ENCODE measurements at places on chromosomes 2 and 18. TPM values are rescaled to one million over a fixed set of nuclear protein-coding genes. Genes with fewer than 3 reads are reported as not detected.

ARL5A gene
- polyA plus RNA-seq, result 57.9 TPM

ZNF521 gene
- polyA plus RNA-seq, result 55.5 TPM

GYPC gene
- polyA plus RNA-seq, result 84.0 TPM

EFEMP1 gene
- 145 TPM for polyA plus RNA-seq

CPO gene
- 0.39 TPM for polyA plus RNA-seq

SALL3 gene
- polyA plus RNA-seq, result 0.04 TPM

IL1F10 gene
- not detected for polyA plus RNA-seq

AQP12A gene
- not detected for polyA plus RNA-seq

SCN7A gene
- 101 TPM for polyA plus RNA-seq

UGT1A4 gene
- polyA plus RNA-seq, result not detected

OXER1 gene
- 9.8 TPM for polyA plus RNA-seq

GCG gene
- polyA plus RNA-seq, result not detected

OTX1 gene
- polyA plus RNA-seq, result not detected

GRCh38 chr18:12821408-12821807 lies 62.6 kb downstream of the PTPN2 start:
- DNase-seq, result no peak

GRCh38 chr18:31243740-31244512 lies 74.0 kb upstream of the DSG1 start:
- no peak for DNase-seq

GRCh38 chr2:149490296-149490695 lies 97.3 kb downstream of the MMADHC start:
- DNase-seq, result peak; percentile 53

DNA sequence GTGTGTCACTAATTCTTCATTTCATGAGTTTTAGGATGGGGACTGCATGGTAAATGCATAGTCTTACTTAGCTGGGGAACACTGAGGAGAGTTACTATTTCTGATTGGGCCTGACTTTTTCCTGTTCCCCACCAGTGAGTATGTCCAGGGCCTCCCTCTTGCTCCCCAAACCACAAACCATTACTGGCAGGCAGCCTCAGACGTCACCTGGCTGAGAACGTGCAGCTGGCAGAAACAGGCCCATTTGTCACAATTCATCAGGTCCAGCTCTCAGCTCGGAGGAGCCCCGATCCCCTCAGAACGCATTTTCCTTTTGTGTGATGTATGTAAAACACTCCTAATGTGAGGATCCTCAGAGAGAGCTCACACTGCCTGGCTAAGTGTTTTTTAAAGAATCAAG lies 71.7 kb upstream of the SIX3 start:
- DNase-seq, result no peak

- DNase-seq, result no peak
Observed at GRCh38 chr2:137938204-137938603, 26.1 kb upstream of the HNMT start.

DNA sequence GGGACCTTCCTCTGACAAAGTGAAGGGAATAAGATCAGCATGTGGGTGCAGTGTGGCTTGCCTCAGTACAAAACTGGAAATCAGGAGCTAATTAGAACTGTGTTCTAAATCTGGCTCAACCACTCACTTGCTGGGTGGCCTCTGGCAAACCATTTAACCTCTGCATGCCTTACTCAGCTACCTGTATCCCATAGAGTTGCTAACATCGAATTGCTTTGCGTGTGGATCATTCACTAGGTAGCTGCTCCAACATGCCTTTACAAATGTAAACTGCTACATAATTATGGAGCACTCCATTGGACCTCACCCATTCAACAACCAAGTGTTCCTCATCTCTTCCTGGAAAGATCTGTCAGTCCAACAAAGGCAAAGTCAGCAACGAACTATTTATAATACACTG lies 19.0 kb downstream of the PLEKHM3 start:
- DNase-seq, result no peak

DNA sequence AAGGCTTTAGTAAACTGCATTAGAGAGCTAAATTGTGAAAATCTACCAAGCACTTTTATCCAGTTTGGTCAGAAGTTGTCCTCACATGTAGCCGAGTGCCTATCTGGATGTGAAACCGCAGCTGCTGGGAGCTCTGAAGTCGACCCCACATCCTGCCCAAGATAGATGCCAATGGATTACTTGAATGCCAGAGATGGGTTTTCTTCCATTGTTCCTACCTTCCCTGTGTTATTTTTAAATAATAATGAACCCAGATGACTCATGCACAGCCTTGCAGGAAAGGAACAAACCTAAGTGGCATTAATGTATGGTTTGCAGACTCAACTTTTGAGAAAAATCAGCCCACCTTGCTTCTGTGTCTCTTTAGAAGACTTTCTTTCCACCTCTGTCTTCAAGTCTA lies 408.5 kb downstream of the FBXO15 start:
- DNase-seq, result no peak

DNA sequence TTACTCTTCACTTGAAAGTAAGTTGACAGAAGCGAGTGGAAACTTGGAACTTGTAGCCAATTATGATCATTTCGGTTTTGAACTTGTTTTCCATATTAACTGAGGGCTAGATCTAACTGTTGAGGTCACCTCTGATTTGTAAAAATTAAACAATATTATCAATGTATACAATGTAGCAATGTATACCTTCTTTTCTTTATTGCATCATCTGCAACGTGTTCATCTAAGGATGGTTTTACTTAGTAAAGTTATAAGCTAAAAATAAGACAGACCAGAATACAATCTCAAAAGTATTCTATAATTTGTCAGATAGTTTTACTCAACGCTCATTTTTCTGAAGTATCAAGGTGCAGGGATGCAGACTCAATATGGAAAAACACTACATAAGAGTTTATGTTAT lies 435.0 kb upstream of the TNP1 start:
- no peak for DNase-seq

DNA sequence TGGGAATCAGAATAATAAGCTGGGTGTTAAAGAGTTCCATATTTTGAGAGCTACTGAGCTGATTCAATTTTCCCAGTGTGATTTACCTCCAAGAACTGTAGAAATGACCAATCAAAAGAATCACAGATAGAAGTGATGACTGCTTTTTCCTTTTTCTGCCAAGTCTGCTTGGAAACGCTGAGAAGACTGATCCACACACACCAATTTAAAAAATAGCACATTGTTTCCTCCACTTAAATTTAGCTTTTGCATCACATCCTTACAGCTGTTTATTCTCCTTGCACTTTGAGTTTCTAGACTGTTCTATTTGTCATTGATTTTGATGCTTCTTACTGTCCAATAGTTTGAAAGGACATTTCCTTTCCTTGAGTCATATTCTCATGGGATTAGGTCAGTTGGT lies 590.3 kb upstream of the CHAC2 start:
- no peak for DNase-seq

- DNase-seq, result no peak
Observed at GRCh38 chr18:9392726-9393125, 58.2 kb downstream of the TWSG1 start.

DNA sequence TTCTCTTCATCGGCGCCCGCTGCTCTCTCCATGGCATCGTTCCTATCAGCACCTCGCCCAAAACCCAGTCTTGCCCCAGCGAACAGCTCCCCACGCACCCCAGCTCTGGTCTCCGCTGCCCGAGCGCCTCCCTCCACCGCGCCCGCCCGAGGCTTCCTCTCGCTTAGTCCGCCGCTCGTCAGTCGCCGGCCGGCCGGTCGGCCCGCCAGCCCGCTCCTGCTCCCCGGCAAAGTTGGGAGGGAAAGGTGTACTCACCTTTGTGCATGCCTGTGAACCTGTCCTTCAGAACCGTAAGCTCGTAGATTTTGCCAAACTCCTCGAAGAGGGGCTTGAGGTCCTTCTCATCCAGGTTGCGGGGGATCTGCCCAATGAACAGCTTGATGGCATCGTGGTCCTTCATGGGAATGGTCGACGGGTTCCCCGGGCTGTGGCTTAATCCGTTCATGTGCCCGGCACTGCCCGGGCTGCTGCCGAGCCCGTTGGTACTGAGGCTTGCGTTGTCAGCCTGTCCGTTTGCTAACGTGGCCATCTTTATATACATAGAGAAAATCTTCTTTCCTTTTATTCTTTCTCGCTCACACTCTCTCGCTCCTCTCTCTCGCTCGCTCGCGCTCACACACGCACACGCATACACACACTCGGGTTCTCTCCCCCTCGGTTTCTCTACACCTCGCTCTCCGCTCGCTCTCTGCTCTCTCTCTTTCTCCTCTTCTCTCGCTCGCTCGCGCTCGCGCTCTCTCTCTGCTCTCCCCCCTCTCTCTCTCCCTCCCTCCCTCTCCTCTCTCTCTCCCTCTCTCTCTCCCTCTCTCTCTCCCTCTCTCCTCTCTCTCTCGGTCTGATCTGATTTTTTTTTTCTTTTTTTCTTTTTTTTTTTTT lies at the start of gene CELF4:
Gene CELF4, minus strand, starts transcription at position 698 of the 876 bp plus-strand sequence.
- no peak for DNase-seq

DNA sequence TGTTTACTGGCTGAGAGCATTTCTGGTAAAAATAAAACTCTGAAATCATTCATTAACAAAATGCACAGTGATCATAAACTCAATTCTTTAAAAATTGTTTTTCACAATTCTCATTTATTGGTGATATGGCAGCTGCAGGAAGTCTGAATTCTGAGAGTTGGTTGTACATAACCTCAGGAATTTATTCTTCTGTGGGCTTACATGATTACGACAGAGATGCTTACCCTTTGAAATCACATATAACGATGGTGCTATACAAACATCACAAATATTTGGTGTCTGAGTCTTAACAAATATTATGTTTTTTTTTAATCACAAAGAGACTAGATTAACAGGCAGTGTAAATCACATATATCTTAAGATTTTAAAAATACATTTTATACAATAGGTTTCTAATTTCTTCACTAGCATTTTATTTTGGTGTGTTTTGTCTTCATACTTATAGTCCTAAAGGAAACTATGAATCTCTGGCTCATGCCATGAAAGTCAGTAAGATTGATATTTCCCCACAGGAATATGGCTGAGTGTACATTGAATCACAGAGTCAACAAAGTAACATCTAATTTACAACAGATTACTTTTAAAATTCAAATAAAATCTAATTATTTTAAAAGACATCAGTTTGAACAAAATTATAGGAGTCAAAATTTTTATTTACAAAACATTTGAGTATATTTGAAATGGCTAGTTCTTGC lies 318.8 kb upstream of the THUMPD2 start:
- DNase-seq, result no peak

DNA sequence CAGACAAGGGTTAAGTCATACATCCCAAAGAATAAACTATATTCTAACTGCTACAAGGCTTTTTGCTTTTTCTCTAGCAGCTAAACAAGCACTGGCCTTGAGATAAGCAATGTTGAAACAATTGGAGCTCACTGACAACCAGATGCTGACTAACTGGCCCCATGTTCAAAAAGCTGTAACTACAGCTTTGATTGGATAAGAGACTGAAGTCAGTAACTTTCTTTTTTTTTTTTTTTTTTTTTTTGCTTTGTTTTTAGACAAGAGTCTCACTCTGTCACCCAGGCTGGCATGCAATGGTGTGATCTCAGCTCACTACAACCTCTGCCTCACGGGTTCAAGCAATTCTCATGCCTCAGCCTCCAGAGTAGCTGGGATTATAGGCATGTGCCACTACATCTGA lies 45.4 kb upstream of the TMEM163 start:
- no peak for DNase-seq

GRCh38 chr2:76491503-76491902 lies 780.8 kb upstream of the GCFC2 start:
- DNase-seq, result no peak

DNA sequence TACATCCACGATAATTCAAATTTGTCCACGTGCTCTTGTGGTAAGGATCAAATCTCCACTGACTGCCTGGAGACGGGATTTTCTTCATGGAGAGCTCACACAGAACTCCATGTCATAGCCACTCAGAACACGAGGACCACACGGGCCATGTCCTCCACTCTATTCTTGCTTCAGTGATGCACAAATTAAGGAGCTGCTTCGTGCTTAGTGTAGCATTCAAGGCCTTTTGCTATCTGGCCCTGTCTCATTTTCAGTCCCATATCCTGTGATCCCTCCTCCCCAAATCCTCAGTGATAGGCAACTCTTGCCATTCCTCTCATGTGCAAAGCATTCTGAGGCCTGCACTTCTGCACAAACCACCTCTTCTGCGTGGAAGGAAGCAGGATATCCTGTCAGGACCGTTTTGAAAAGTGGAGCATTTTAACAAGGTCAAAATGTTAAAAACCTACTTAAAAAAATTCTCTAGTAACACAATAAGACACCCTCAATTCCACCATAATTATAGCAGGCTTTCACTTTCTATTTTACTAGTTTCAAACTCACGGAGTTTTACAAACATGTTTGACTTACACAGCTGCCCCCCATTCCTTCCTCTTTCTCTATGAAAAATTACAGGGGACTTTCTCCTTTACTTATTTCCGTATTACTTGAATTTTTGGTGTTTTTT lies 35.2 kb downstream of the ST3GAL5 start:
- DNase-seq, result no peak

- DNase-seq, result no peak
Observed at GRCh38 chr2:180609626-180610340, 370.6 kb upstream of the UBE2E3 start.

- no peak for DNase-seq
Observed at GRCh38 chr2:218891275-218892135, 10.9 kb downstream of the WNT10A start.

- no peak for DNase-seq
Observed at GRCh38 chr2:43405829-43406228, 179.4 kb upstream of the ZFP36L2 start.

GRCh38 chr18:33495278-33495677 lies 54.8 kb upstream of the CCDC178 start:
- peak; percentile 9 for DNase-seq

DNA sequence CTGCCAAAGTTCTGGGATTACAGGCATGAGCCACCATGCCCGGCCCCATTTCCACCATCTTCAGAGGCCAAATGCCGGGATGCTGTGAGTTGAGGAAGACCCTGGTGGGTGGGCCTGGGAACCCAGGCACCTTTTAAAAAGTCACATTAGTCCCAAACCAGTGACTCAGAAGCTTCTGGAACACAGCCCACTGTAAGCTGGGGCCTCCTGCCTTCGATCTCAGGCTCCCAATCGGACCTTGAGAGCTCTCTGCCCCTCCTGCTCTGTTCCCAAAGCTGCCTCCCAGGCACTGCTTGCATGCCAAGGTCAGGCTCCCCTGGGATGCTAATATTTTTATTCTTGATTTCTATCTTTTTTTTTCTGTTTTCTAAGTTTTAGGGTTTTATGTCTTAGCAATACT lies 4.2 kb downstream of the ADCY3 start:
- DNase-seq, result no peak

DNA sequence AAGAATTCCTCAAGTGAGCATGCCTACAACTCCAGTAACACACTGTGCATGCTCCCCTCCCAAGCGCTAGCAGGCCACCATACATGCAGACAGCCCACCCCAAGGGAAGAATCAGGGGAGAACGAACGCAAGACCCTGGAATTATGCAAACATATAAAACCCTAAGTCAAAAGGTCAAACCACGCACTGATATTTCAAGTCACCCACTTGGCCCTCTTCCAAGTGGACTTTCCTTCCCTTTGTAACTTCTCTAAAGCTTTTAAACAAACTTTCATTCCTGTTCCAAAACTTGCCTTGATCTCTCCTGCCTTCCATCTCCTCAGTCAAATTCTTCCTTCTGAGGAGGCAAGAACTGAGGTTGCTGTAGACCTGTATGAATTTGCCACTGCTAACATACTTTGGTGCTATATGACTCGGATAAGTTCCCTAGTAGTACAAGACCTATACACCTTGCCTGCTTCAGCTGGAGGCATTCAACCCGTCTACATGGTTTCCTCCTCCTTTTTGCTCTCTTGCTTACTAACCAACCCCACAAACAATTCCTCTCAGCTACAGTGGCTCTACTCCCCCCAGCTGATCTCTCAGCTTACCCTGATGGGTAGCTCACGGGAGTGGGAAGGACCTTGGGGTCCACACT lies 11.1 kb upstream of the RPIA start:
- DNase-seq, result no peak

- DNase-seq, result no peak
Observed at GRCh38 chr18:38539371-38539770, 973.8 kb upstream of the CELF4 start.

GRCh38 chr2:69253611-69254301 lies 133.3 kb downstream of the GFPT1 start:
- DNase-seq, result peak; percentile 62
